ENCODE measurements at places on chromosomes 1 and 21.

DNA sequence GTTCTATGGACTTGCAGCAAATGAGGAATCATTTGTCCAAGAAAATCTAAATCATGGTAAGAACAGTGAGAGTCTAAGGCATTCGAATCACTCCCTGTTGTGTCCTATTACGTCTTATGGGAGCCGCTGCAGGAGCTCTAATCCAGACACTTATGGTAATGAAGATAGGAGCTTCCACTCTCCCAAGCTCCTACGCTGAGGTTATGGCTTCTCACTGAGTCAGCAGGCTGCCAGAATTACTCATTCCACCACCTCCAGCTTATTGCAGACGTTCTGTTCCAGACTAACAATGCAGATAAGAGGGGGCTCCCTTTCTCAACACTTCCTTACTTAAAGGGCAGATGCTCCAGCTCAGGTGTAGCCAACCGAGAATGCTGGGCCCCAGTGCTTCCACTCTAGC, 212.6 kb downstream of the GREM2 start:
- no peak for DNase-seq

GRCh38 chr1:208156741-208157140, 87.4 kb downstream of the PLXNA2 start:
- DNase-seq, result no peak

GRCh38 chr1:18891426-18891780, 11.0 kb downstream of the ALDH4A1 start:
- DNase-seq, result no peak

DNA sequence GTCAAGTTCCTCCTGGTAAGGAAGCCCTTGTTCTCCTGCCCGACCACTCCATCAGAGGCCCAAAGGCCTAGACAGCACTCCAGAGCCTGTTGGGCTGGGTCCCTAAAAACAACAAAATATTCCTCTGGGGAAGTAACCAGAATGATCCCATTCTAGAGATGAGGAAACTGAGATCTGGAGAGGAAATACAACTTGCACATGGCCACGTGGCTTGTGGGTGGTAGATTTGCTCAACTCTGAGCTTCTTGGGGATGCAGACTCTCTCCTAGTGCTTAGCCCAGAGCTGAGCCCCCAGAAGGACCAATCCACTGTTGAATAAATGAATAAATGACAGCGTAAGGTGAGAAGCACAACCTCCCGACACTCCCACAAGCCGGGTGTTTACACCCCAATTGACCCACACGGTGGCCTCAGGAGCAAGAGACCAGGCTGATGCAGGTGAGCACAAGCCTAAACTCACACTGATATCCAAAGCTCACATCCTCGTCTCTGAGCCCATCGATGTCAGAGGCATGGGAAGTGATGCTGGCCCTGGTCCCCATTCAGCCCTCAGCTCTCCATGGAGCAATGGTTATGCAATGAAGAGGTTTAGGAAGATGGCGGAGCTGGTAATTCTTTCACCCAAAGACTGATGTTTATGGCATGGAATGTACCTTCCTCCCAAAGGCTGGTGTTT, 172.5 kb upstream of the EDN2 start:
- no peak for DNase-seq

DNA sequence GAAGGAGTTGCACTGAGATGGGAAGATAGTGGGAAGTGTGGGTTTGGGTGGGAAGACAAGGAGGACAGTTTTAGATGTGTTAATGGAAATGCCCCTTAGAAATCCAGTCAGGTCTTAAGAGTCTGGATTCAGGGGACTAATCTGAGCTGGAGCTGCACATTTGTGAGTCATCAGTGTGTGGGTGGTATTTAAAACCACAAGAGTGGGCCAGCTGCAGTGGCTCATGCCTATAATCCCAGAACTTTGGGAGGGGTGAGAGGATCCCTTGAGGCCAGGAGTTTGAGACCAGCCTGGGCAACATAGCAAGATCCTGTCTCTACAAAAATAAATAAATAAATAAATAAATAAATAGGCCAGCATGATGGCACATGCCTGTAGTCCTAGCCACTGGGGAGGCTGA, 40.9 kb upstream of the SLC6A9 start:
- DNase-seq, result no peak

GRCh38 chr1:18645747-18646090, 15.1 kb downstream of the PAX7 start:
- no peak for DNase-seq

DNA sequence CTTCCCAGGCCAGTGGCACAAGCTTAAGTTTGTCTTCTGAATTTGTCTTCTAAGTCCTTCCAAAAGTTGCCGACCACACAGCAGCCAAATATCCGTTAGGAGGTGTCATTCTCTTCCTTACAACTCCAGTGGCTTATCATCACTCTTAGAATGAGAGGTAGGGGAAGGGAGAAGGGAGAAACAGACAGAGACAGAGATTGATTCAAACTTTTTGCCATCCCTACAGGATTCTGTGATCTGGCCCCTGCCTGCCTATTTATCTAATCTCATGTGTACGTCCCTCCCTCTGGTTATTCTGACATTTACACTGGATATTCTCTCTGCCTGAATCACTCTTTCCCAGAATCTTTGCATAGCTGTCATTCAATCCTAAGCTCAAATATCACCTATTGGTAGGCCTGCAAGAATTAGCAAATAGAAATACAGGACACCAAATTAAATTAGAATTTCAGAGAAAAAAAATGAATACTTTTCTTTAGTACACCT, 488 bp upstream of the GNL2 start:
- no peak for DNase-seq

All from left ventricle myocardium superior (tissue), 1 donor.